ENCODE measurements at places on chromosomes 5 and 9.

DNA sequence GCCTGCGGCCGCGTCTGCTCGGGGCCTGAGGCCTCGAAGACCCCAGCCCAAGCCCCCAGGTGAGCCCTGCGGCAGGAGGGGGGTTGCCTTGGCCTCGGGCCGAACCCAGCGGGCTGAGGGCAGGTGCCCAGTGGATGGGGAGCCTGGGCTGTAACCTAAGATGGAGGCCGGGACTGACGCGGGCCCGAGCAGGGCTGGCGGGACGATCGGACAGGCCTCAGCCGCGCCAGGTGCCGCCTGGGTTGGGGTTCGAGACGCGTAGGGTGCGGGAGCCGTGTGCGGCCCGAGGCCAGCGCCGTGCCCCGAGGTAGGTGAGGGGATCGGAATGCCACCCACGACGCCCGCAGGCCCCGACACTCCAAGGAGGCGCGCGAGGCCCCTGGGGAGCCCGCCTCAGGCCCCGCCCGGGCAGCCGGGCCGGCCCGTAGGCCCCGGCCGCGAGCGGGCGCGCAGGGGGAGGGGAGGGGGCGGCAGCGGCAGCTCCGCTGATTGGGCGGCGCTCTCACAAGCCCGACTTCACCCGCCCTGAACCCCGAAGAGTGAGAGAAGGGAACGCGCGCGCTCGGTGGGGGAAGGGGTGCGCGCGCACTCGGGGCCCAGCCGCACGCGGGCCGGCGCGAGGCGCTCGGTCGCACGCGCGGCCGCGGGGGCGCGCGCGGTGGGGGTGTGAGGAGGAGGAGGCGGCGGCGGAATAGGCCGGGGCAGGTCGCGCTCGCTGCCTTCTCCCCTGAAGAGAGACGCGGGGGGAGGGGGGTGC is at the start of gene NSD1:
NSD1 (plus strand) TSS at position 678 of the 757 bp plus-strand sequence. CDS start 1,331 bp downstream, outside the sequence.
- peak; percentile 92 for DNase-seq

GRCh38 chr9:95516734-95517558 is at the start of gene PTCH1:
Gene PTCH1 (minus strand): TSS chr9:95516971.
- DNase-seq: peak; percentile 48

DNA sequence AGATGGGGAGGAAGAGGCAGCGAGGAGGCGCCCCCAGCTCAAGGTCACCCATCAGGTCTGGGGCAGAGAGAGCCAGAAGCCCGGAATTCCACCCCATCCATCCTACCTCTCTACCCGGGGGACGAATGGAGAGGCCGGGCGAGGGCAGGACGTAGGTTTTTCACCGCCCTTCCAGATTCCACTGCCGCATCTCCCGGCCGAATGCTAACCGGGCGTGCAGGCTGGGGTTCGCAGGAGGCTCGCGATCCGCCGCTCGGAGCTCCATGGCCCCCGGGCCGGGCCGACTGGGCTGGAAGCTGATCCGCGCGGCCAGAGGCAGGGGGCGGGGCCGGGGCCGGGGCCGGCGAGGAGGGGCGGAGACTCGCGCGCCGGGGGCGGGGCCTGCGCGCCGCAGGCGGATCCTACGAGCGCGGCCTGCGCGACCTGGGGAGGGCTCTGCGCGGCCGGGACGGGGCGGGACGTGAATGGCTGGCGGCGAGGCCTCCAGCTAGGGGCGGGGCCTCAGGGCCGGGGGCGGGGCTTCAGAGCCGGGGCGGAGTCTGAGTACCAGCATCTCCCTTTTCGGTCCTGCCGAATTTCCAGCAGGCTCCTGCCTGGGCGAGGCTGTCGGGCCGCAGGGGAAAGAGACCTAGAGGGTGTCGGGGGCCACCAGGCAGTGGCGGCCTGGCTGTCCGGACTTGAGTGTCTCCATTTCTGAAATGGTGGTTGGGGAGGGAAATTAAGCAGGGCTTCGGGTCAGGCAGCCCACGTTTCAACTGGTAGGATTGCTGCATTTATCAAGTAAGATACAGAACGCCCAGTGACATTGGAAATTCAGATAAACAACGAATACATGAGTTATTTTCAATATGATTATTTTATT is at the start of gene ST6GALNAC4:
ST6GALNAC4 (minus strand) TSS at position 322 of the 862 bp plus-strand sequence. CDS start 622 bp downstream, outside the sequence.
- DNase-seq: peak; percentile 94

DNA sequence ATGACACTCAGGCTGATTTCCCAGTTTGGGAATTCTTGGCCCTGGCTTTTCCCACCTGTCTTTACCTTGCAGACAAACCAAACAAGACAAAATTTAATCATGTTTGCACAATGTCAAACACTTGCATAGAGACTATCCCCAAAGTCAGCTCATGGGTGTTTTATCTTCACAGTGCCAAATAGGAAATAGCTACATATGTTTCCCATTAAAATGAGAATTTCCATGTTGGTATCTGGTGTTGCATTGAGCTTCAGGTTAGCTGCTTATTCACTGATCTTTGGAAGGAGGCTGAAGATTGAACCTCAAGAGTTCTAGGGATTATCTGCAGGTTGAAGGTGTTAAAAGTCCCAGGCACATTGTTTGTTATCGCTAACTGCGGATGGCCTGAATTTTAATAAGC is 19.5 kb downstream of the MAP1B start:
- no peak for DNase-seq

DNA sequence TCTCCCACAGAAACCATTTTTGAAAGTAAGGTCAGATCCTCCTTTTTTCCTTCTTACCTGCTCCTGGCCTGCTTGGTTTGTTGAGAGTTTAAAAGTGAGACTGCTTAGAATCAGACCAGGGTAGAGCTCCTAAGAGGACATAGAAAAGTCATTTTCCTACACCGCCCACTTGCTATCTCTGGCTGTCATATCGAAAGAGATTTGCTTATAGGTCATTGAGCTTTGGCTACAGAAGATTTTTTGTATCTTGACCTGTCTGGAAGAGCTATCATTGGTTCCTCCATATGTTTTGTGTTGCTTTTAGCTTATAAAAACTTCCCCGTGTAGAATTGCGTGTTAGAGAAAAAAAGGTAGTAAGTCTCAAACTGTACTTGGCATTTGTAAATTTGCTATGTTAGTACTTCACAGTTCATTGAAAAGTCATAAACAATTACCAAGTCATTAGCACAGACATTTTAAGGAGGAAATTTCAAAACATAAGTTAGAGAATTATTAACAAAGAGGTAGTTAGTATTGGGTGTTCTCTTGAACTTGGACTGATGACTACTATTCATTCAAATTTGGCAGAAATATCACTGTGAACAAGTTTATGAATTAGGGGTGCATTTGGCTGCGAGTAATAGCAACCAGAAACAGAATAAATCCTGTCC is 96.6 kb downstream of the MAN2A1 start:
- DNase-seq: no peak

GRCh38 chr5:113759505-113759904 is 246.0 kb downstream of the YTHDC2 start:
- DNase-seq: no peak

GRCh38 chr9:111661150-111661801 is at the start of gene GNG10:
Gene GNG10 (plus strand): TSS chr9:111661605. CDS start chr9:111661635, 30 bp downstream.
- peak; percentile 52 for DNase-seq

DNA sequence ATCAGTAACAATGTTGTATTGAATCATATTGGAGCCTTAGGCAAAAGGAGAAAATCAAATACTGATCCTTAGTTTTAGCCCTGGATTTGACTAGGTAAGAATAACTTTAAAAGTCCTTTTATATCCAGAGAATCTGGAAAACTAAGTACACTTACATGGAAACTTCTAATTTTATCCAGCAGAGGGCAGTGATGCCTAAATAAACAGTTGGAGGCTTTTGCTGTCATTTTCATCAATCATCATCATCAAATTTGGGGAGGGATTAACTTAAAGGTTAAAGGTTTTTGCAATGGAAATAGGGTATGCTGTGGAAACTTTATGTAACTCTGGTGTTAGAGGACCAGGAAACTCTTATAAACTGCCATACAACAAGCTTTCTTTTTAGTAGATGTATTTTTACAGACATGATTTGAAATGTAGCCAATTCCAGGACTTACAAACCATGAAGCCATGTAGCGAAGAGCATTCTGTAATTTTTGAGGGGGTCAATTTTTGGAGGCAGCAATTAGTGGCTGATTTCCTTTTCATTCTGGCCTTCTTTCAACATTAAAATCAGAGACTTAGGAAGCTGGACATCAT is 112.7 kb downstream of the OSTF1 start:
- no peak for DNase-seq

GRCh38 chr9:110156902-110157301 is 51.1 kb downstream of the C9orf152 start:
- DNase-seq: no peak

GRCh38 chr9:118529210-118529609 is 825.0 kb downstream of the TLR4 start:
- no peak for DNase-seq

GRCh38 chr9:16833296-16833835 is 37.1 kb downstream of the BNC2 start:
- no peak for DNase-seq

DNA sequence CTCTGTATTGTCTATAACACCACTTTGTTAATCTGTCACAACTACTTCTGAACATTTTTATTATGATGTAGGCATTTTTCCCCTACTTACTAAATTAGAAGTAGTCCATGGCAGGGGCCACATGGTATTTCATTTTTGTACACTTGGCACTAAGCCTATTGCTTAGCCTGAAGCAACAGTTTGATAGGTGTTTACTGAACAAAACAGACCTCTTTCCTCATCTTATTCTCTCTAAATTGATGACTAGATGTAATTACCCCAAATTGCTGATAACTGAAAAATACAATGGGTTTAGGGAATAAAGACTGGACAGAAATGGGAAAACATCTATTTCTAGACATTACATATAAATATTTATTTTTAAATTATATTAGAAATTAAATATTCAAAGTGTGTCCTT is 633.8 kb downstream of the SLCO4C1 start:
- no peak for DNase-seq

DNA sequence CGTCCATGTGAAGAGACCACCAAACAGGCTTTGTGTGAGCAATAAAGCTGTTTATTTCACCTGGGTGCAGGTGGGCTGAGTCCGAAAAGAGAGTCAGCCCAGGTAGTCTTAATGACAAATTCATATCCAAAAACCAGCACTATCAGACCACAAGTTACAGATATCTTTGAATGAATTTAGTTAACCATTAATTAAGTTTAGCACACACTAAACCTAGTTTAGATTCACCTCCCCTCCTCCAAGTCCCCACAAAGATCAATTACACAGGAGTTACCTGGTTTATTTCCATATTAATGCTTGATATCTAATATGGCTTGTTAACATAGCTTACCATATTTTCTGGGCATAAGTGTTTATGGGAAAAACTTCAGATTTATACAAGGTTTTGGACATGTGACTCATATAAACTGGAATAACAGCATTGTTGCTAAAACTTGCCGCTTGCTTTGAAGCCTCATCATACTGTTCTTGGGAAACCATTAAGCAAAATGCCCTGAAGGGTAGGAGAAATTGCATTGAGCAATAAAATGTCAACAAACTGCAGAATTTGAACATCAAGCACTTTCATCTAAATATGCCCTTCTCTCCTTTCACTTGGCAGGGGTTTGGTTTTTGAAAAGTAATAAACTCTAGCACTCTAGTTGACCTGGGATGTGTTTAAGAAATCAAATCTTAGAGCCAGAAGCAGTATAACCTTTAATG is 166.9 kb downstream of the SNCAIP start:
- DNase-seq: no peak

GRCh38 chr5:74469234-74469994 is 171.1 kb downstream of the ENC1 start:
- DNase-seq: no peak

DNA sequence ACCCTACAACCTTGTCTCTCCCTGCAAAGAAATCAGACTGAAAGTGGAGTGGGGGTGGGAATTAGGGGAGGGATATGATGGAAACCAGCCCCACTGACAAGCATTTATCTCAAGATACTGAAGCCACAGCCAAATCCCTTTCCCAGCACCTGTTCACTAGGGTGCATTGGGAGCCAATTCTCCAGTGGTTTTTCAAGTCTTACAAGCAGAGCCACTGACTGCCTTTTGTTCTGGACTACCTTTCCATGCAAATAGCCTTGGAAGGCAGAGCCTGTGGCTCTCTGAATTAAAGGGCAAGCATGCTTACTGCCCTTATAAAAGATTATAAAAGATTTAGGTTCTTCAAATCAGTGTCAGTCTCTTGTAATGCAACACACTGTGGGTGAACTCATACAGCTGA is 8.8 kb upstream of the GGTA1 start:
- DNase-seq: no peak

- DNase-seq: no peak
These were observed 56.7 kb upstream of the PCA3 start for GRCh38 chr9:76707510-76707909.

DNA sequence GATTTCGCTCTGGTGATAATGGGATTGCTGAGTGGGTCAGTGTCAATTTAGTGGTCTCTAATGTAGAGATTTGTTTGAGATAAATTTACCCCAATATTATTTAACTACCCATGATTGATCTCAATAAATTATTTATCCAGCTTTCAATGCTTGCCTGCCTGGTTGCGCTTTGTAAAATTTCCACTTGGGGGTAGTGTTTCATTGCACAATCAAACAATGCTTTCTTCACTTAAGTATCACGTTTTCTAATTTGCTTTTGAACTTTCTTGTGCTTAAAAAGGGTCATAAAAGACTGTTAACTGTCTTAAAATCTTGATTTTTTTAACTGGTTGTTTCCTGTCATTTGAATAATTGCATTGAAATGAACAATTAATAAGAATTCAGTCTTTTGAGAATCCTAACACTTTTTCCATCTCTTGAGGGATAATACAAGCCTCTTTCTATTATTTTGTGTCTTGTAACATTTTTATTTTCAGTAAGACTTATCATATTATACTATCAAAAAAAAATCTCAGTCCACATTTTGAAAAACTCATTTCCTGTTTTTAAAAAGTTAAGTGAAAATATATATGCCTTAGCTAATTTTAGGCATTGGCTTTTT is 18.7 kb downstream of the HSD17B4 start:
- DNase-seq: no peak

GRCh38 chr9:135662758-135663450 is at the start of gene LCN9:
Gene LCN9 (plus strand): TSS chr9:135663309. CDS start chr9:135663322, 13 bp downstream.
- DNase-seq: no peak

DNA sequence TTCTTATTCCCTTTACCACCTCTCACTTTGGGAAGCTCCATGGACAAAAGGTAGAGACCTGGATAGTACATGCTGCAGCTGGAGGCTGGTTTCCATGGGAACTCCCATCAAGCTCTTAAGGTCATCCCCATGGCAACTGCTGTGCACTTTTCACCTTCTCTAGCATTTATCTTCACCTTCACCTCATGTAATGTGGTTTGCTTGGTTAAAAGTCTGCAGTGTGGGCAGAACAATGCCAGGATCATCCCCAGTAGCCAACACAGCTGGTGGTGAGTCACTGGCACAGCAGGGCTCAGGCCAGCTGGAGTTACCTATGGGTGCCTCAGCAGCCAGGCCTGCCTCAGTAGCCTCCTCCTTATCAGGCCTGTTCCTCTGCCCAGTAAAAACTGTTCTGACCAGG is 210.5 kb downstream of the GRIA1 start:
- no peak for DNase-seq

- peak; percentile 96 for DNase-seq
These were observed 73.0 kb downstream of the PTPDC1 start for GRCh38 chr9:94157050-94157801.

- no peak for DNase-seq
These were observed at the start of gene FCN2 for GRCh38 chr9:134880484-134881312. Gene FCN2 (plus strand): TSS chr9:134880810. CDS start chr9:134880822, 12 bp downstream.

GRCh38 chr5:59276325-59276675 is 617.2 kb downstream of the PDE4D start:
- no peak for DNase-seq

All from thyroid gland (tissue), 4 donors.